ENCODE measurements at places on chromosomes 1 and 21. TPM values are rescaled to one million over a fixed set of nuclear protein-coding genes. Genes with fewer than 3 reads are reported as not detected.

GRCh38 chr1:91499904-91500755, 521 bp upstream of the CDC7 start:
- H3K27ac ChIP-seq: peak overlapping the region; percentile 79
- peaks cover 7% of the 10 kb centered on the region for H3K4me1 ChIP-seq
- H3K36me3 ChIP-seq: no peaks in the 10 kb centered on the region
- H3K4me3 ChIP-seq: peak overlapping the region; percentile 100
- DNase-seq: no peak

DNA sequence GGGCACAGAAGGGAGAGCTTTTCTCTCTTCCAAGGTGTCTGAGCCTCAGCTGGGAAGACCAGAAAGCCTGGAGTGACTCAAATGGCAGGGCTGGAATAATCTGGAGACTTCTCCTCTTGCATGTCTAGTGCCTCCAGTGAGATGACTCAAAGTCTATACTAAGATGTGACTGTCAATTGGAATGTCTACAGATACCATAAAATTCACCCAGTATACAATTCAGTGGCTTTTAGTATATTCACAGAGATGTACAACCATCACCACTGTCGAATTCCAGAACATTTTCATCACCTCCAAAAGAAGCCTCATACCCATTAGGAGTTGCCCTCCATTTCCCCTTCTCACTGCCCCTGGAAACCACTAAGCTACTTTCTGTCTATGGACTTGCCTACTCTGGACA, 47.9 kb upstream of the CNN3 start:
- no peaks in the 10 kb centered on the region for H3K4me1 ChIP-seq
- H3K4me3 ChIP-seq: no peak overlapping the region

DNA sequence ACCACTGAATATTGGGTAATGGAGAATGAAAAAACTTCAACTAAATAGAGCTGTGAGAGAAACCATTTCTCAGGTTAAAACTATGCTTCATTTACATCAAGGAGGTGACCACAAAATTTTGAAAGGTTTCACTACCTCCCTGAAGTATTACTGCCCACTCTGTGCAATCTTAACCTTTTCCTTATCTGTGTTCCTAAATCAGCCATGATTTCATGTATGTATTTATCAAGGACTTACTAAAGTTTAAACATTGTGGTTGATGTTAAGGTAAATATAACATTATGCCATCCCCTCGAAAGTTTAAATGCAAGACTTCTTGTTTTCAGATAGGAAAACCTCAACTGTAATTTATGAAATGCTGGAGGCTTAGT, 84.4 kb downstream of the CLEC20A start:
- H3K4me1 ChIP-seq: no peaks in the 10 kb centered on the region
- no peak overlapping the region for H3K27ac ChIP-seq
- no peak for DNase-seq
- H3K27me3 ChIP-seq: no peaks in the 10 kb centered on the region

DNA sequence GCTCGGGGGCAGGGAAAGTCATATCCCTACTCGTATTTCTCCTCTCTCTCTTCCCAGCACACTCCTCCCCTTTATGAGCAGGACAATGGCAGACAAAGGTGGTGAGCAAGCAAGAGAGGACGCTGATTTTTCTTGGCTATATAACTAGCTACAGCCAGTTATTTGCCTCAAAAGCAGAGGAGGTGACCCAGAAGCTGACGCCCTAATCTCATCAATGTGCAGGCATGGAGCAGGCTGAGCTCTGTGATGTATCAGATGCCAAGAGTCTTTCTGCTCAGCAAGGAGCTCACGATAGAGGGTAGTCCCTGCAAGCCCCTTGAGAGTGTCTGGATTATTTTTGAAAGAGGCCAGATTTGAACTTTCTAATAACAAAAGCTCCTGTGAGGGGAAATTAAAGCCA, 75.5 kb downstream of the ASTN1 start:
- no peak overlapping the region for H3K27ac ChIP-seq
- no peaks in the 10 kb centered on the region for H3K27me3 ChIP-seq
- H3K36me3 ChIP-seq: no peaks in the 10 kb centered on the region
- H3K4me1 ChIP-seq: no peaks in the 10 kb centered on the region
- no peak for DNase-seq

- H3K4me1 ChIP-seq: no peaks in the 10 kb centered on the region
- H3K27ac ChIP-seq: no peak overlapping the region
- H3K4me3 ChIP-seq: no peak overlapping the region
- peaks cover 10% of the 10 kb centered on the region for H3K36me3 ChIP-seq
- no peak for DNase-seq
These were observed 137.9 kb downstream of the CASZ1 start for GRCh38 chr1:10658396-10659066.

- H3K27me3 ChIP-seq: no peaks in the 10 kb centered on the region
- H3K4me3 ChIP-seq: no peak overlapping the region
These were observed 213.0 kb upstream of the CACYBP start for GRCh38 chr1:174786760-174787159.

GRCh38 chr1:62870148-62870547, 86.2 kb downstream of the ATG4C start:
- H3K27me3 ChIP-seq: no peaks in the 10 kb centered on the region
- no peak overlapping the region for H3K4me3 ChIP-seq
- H3K27ac ChIP-seq: no peak overlapping the region

DNA sequence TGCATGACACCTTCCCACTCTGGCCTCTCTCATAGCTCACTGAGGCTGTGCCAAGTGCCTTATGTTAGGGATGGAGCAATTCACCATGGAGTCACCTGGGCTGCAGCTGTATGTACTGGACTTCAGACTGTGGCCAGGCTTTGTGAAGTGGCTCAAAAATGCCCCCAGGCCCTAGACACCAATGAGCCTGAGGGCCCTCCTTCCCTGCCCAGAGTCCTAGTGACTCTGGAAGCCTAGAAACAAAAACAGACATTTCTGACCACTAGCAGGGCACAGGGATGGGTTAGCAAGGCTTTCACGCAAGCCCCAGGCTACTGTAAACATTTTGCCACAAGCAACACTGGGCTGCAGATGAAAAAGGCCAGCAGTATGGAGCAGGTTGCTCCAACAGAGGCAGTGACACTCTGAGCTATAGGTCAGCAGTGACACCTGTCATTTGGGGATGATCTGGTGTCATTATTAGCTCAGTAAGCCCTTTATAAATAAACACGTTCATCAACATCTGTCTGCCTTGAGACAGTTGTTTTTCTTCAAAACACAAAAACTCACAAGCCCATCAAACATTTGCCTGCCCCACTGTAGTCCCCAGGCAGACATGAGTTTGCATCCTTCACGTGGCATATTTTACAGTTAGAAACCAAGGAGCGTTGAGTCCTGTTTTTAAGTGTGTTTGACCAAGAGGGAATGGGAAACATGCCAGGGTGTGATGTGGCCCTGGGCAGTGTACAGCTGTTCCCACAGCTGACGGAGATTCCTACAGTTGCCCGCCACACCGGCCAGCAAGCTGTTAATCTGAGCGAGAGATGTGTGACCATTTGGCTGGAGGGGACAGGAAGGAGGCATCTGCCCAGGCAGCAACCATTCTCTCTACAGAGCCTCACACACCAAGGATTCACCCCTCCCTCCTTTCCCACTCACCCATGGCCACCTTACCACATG, 66.8 kb downstream of the KCNN3 start:
- no peaks in the 10 kb centered on the region for H3K4me1 ChIP-seq
- no peak overlapping the region for H3K4me3 ChIP-seq
- H3K27me3 ChIP-seq: no peaks in the 10 kb centered on the region
- no peak for DNase-seq

- no peaks in the 10 kb centered on the region for H3K36me3 ChIP-seq
- H3K4me3 ChIP-seq: no peak overlapping the region
- DNase-seq: no peak
- H3K27me3 ChIP-seq: peaks cover 27% of the 10 kb centered on the region
These were observed 76.7 kb downstream of the NFASC start for GRCh38 chr1:204947338-204947737.

DNA sequence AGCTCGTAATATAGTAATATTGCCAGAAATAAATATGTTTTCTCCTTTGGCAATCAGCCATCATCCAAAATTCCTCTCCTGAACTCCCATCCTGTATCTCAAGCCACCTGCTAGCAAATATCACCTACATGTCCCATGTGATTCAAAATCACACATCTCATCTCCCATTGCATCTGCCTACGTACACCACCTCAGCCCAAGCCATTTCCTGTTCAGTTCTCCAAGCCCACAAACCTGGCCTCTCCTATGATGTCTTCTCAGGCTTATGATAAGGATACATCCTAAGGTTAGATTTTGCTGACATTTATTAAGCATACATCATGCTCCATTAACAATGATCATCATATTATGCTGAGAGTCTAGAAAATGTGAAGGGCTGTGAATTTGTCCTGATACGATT, 31.9 kb upstream of the DEGS1 start:
- no peaks in the 10 kb centered on the region for H3K27me3 ChIP-seq
- H3K4me3 ChIP-seq: no peak overlapping the region
- H3K4me1 ChIP-seq: no peaks in the 10 kb centered on the region
- DNase-seq: no peak
- no peak overlapping the region for H3K27ac ChIP-seq

- H3K27ac ChIP-seq: no peak overlapping the region
- H3K4me3 ChIP-seq: no peak overlapping the region
- no peak for DNase-seq
- peaks cover 73% of the 10 kb centered on the region for H3K27me3 ChIP-seq
These were observed 2.5 kb downstream of the SDC3 start for GRCh38 chr1:30905916-30906620.

DNA sequence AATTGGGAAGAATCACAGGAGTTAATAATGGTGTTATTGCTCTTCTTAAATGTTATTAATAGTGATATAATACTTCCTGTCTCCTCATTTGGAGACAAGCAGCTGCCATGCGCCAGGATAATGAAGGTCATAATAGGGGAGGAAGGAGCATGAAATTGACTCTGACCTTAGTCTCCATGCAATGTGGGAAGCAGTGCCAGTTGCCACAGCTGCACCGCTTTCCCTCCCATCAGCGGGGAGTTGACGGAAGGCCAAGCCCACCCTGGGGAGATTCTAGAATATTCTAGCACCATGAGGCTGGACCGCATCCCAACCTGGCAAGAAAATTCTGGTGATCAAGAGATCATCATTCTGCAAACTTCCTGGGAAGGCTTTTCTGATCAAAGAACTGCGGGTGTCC, 11.0 kb upstream of the OLIG1 start:
- H3K4me1 ChIP-seq: no peaks in the 10 kb centered on the region
- H3K27me3 ChIP-seq: no peaks in the 10 kb centered on the region
- H3K27ac ChIP-seq: no peak overlapping the region
- H3K36me3 ChIP-seq: no peaks in the 10 kb centered on the region
- no peak for DNase-seq

GRCh38 chr21:45152265-45152746, 77.9 kb downstream of the ADARB1 start:
- H3K27me3 ChIP-seq: no peaks in the 10 kb centered on the region
- H3K27ac ChIP-seq: peak overlapping the region; percentile 47
- H3K36me3 ChIP-seq: peaks cover 5% of the 10 kb centered on the region
- peaks cover 33% of the 10 kb centered on the region for H3K4me1 ChIP-seq
- peak; percentile 61 for DNase-seq

DNA sequence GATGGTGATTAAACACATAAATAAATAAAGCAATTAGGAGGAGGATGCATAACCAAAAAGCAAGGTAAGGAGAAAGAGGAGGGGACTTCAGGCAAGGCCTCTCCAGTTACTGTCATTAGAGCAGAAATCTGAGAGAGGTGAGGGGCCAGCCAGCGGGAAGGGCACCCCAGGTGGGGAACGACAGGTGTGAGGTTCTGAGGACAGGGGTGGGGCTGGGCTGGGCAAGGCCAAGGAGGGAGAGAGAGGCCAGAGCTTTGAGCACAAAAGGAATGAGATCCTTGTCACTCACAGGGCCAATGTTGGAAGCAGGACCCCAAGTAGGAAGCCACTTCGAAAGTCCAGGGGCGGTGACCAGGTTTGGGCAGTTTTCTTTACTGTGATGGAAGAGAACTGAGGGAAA, 182.2 kb upstream of the RAB4A start:
- no peak overlapping the region for H3K4me3 ChIP-seq
- H3K27me3 ChIP-seq: no peaks in the 10 kb centered on the region
- no peak overlapping the region for H3K27ac ChIP-seq
- H3K36me3 ChIP-seq: no peaks in the 10 kb centered on the region
- DNase-seq: no peak

DNA sequence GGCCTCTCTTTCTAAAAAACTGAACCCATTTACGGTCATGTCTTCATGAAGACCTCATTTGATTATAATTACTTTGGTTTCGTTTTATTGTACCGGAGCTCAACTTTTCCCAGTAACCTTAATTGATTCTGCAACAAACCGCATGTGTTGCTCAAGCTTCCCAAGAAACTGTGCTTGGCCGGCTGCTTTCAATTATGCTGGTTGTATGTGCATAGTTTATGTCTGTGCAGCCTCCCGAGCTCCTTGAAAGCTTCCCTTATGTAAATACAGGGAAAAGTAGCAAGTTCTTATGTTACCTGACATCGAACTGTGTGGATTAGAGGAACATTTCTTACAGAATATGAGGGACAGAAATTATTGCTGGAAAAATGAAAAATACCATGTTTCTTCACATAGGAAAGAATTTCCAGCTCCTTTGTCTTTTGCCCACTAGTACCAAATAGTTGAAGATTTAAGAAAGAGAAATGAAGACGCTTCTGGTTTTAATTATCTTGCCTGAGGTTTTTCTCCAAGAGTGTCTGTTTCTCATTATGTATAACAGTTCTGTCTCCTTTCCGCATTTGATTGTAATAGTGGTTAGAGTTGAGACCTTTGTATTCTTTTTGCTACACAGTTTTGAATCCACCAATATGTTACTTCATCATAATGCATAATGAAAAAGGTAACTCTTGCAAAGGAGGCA, 2.1 kb downstream of the VCAM1 start:
- no peak for DNase-seq
- H3K27ac ChIP-seq: no peak overlapping the region
- no peaks in the 10 kb centered on the region for H3K4me1 ChIP-seq
- H3K27me3 ChIP-seq: no peaks in the 10 kb centered on the region
- no peak overlapping the region for H3K4me3 ChIP-seq
- H3K36me3 ChIP-seq: no peaks in the 10 kb centered on the region

DNA sequence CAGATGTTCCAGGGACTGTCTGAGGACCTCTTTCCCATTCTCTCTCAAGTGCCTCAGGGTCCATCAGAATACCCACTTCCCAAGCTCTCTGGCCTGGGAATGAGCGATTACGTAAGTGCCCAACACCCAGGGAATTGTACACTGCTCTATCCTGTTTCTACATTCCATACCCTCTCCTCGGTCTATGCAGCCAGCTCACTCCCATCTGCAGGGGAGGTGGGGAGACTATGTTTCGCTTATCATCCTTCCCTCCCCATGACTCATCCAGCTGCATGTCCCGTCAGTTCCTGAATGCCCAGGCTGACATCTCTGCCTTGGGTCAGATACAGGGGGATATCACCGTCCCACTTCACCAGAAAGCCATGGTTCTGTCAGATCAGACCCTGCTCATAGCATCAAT, 34.5 kb upstream of the CD1D start:
- no peaks in the 10 kb centered on the region for H3K27me3 ChIP-seq
- DNase-seq: no peak
- peaks cover 16% of the 10 kb centered on the region for H3K4me1 ChIP-seq
- no peak overlapping the region for H3K27ac ChIP-seq
- H3K36me3 ChIP-seq: no peaks in the 10 kb centered on the region

GRCh38 chr1:97903626-97904025, 17.2 kb downstream of the DPYD start:
- H3K4me1 ChIP-seq: peaks cover 10% of the 10 kb centered on the region
- H3K36me3 ChIP-seq: no peaks in the 10 kb centered on the region
- DNase-seq: no peak
- H3K27me3 ChIP-seq: no peaks in the 10 kb centered on the region
- H3K4me3 ChIP-seq: no peak overlapping the region

The HIPK1 gene
- total RNA-seq: 176 TPM

The FCRL1 gene
- 2.4 TPM for total RNA-seq

The TARDBP gene
- total RNA-seq: 156 TPM

The NUDT4B gene
- total RNA-seq: 0.55 TPM

The FASLG gene
- 5.1 TPM for total RNA-seq

The KRTAP10-12 gene
- not detected for total RNA-seq

The KRTAP21-2 gene
- total RNA-seq: not detected
